HCT116 (cell line): ENCODE measurements at places on chromosomes 5 and 9.

- DNase-seq = no peak
Measured at GRCh38 chr9:36141761-36142160, 5.2 kb downstream of the GLIPR2 start.

DNA sequence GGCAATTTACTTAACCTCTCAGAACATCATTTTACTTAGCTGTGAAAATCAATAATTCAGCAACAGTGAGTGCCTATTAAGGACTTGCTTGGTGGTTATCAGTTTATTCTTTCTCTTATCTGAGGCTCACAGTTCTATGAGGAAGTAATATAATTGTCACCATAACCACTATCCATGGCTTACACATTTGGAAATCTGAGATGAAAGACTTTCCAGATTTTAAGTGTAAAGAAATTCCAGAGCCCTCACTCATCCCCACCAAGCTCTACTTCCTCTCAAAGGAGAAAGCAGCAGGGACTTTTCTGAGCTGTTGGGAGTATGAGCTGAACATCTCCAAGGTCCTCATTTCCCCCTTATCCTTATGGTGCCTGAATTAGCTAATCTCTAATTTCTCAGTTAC lies 321.5 kb downstream of the FBXL7 start:
- no peak for DNase-seq

DNA sequence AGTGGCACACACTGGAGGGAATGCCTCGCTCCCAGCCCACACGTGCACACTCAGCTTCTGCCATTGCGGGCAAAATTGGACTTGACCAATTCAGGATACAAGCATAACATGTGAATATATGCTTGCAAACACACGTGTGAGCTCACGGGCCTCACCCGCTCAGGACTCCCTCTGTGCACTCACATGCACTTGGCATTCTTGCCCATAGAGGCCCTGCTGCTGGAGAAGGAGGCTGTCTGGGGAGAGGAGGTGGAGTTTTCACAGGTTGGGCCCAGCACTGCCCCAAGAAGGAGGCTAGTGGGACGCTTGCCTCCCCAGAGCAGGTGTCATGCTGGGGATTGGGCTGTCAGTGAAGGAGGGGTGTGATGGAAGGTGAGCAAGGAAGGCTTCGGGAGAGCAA lies 1.7 kb downstream of the MYMK start:
- DNase-seq = no peak

DNA sequence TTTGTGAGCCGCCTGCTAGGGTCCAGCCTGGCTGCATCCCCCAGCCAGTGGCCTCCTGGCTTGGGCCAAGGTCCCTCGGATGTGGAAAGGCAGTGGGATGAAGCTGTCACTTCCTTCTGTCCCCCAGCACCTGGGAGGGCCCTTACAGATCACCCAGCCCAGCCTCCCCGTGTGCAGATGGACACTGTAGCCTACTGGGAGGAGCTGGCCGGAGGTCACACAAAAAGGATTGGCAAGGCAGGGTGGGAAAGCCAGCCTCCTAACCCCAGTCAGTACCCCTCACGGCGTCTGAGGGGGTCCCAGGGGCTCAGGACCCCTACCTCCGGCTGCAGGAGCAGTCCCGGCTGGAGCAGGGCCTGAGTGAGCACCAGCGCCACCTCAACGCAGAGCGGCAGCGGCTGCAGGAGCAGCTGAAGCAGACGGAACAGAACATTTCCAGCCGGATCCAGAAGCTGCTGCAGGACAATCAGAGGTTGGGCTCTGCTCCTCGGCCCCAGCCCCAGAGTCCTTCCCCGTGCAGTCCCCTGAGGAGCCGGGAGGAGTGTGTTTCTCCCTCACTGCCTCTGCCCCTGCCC lies 28.3 kb downstream of the LRSAM1 start:
- no peak for DNase-seq

DNA sequence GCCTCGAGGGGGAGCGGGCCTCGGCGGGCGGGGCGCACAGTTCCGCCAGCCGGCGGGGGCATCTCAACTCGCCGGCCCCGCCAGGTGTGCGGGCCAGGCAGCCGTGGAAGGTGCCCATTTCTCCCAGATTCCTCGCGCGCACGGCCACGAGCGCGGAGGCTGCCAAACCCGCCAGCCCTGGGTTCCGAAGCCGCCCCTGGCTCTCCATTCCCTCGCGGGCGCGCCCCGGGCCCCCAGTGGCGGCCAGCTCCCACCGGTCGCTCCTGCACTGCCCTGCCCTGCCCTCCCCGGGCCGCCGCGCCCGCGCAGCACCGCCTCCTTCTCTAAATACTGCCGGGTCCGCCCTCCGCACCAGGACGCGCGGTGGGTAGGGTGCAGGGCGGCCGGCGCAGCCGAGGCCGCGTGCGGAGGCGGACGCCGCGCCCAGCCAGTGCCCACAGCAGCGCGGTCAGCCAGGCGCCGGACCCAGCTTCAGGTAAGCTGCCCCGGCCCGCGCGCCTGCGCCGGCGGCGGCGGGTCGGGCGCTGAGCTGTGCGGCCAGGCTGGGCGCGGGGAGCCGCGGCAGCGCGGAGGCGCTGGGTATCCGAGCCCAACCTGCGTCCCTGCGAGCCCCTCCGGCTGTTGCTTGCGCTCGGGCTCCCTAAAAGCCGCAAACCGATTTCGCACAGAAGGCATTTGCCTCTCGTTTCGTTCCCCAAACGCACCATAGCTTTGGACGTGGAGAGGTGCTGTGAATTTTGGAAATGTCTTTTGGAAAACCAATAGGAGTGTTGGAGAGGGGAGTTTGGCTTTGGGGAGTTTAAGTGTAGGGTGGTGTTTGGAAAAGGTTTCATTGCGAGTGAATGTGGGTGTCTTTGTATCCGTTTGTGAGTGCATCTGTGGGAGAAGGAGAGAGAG lies at the start of gene TMEM171:
Gene TMEM171 (plus strand): TSS at position 354 of the 897 bp plus-strand sequence. CDS start 2,799 bp downstream, outside the sequence.
- DNase-seq = peak; percentile 16
